ENCODE measurements at places on chromosomes 6 and 20. TPM values are rescaled to one million over a fixed set of nuclear protein-coding genes. Genes with fewer than 3 reads are reported as not detected.

DNA sequence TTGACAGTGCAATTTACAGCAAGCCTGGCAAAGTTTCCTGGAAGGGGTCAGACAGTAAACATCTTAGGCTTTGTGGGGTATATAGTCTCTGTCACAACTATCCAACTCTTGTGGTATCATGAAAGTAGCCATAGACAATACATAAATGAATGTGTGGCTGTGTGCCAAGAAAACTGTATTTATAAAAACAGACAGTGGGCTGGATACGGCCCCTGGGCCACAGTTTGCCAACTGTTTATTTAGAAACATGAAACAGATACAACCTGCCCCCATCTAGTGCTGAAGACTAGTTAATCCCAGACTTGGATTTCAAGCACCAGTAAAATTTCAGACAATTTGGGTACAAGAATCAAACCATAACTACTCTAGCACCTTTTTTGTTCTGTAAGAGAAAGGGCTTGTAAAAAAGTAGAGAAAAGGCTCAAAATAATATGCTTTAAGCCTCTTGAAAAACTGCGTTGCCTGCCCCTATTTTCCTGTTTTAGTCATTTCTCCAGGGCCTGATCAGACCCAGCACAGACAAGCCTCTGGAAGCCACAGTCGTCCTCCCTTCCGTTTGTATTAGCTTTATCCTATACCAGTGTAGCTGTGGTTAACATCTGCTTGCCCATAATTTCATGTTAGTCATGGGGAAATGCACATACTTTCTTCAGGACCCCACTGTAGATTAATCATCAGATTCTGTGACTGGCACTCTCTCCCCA is 30.8 kb downstream of the JAG1 start:
- DNase-seq = peak; percentile 53

- DNase-seq = peak; percentile 36
Observed at GRCh38 chr6:168035098-168035660, 37.7 kb downstream of the KIF25 start.

DNA sequence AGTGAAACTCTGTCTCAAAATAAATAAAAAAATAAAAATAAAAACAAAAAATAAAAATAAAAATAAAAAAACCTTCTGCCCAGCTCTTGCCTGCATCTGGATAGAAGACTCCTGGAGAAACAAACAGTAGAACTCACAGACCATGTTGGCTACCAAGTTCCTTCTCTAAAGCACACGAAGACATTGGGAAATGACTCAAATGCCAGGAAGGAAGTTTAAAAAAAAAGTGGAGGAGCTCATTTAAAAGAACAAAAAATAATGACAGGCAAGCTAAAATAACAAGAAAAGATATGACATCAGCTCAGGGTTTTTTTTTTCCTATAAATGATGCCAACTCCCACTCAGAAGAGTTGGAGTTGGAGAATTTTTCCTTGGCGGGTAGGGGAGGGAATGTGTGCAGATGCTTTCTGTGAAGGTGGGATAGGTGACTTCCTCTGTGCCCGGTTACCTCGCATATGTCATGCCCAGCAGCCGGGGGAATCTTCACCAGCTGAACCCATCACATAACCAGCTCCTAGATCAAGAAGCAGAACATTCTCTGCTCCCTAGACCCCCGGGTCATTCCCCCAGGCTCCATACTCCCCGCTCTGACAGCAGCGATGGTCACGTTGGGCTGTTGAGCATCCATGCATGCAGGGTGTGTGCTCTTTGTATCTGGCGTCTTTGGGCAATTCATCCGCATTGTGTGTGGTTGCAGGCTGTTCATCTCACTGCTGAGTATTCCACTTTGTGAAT is 17.3 kb upstream of the CD93 start:
- peak; percentile 94 for DNase-seq

- DNase-seq = no peak
Observed at GRCh38 chr6:143140767-143141166, 80.1 kb downstream of the AIG1 start.

HTR1E gene
- total RNA-seq = not detected

CTCFL gene
- total RNA-seq = not detected

DNA sequence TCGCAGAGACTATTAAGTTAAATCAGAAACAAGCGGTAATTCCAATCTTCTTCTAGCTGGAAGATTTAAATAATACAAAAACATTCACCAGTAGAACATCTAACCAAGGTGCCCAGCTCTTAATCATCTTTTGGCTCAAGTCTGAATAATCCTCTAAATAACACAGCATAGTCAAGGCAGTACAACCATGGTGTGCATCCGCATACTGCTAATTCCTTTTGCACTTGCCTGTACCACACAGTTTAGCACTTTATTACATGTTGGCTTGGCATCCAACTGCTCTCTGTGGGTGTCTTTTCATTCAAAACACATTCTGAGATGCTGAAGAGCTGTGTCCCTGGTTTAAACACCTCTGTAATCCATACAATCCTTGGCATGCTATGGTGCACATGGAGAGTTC is 42.3 kb downstream of the VGLL2 start:
- DNase-seq = no peak

EYA2 gene
- not detected for total RNA-seq

DNA sequence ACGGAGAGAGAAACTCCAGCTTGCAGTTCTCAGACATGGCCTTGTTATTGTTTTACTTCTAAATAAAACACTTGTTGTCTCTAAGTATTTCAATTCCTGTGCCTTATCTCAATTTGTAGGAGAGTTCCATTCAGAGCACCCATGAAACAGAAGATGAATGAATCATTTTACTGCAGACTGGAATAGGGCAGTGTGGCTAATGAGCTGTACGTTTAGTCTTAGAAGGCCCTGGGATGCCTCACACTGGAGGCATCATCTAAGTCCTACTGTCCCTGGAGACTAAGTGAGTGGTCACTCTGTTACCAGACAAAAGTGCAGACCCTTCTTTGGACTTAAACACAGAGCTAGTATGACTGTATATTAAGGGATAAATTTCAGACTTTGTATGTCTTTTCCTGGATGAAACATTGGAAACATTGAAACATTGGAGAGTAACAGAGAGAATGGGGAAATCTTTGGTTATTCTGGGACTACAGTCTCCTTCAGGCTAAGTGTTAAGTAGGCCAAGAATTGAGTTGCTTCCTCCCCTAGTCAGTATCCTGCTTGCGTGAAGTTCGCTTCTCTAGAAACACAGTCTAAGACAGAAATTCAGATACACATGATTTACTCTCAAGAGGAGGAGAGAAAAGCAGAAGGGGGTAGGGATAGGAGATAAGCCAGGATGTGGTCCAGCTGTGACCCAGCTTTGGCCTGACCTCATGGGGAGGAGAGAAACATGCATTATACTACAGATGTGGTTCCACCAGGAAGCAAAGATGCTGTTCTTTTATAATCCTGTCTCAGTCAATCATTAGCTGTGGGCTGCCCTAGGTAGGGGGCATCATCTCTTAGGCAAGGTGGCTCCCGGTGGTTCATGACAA is 167.4 kb upstream of the BMP2 start:
- DNase-seq = no peak

- peak; percentile 81 for DNase-seq
Observed at GRCh38 chr6:33700391-33701050, 11.0 kb downstream of the UQCC2 start.

GRCh38 chr6:1770435-1770843 is 160.7 kb downstream of the FOXC1 start:
- no peak for DNase-seq

GRCh38 chr6:95780037-95780436 is 202.7 kb downstream of the MANEA start:
- no peak for DNase-seq

- no peak for DNase-seq
Observed at GRCh38 chr20:53124803-53125202, 152.6 kb downstream of the TSHZ2 start.

REM1 gene
- total RNA-seq = not detected

- no peak for DNase-seq
Observed at GRCh38 chr6:53547166-53547810, 2.4 kb upstream of the GCLC start.

DEFB132 gene
- total RNA-seq = not detected

DNA sequence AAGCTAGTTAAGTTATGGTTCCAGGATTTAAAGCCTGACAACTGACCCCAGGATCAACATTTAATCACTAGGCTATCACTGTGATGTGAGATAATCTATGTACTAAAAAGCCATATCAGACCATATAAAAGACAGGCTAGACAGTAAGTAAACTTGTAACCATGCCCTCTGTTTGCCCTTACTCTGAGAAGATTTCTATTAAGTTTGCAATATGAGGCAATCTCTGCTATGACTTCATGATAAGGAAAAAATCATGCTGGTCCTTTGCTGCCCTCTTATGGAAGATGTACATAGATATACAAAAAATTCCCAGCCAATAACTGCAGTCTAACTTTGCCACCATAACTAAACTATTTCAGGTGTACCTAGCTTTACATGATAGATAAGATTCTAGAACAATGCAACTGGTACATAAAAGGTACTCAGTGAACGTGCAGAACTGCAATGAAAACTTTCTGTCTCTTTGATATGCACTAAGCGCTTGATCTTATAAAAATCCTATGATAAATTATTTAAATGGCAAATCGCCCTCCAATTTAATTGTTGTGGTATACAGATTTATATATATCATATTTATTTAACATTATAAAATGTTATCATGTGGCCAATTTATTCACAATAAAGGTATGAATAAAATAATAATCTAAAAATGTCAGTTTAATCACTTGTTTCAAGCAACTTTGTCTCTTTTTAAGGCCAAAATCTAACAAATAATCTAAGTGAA is 70.5 kb downstream of the FAM217A start:
- peak; percentile 76 for DNase-seq

CNKSR3 gene
- total RNA-seq = 11.0 TPM

Data from endothelial cell of umbilical vein (primary cell).